Aorta (tissue), 5 donors: ENCODE measurements at places on chromosomes 7 and 10. TPM values are rescaled to one million over a fixed set of nuclear protein-coding genes. Genes with fewer than 3 reads are reported as not detected.

The DDC gene
- total RNA-seq: not detected

DNA sequence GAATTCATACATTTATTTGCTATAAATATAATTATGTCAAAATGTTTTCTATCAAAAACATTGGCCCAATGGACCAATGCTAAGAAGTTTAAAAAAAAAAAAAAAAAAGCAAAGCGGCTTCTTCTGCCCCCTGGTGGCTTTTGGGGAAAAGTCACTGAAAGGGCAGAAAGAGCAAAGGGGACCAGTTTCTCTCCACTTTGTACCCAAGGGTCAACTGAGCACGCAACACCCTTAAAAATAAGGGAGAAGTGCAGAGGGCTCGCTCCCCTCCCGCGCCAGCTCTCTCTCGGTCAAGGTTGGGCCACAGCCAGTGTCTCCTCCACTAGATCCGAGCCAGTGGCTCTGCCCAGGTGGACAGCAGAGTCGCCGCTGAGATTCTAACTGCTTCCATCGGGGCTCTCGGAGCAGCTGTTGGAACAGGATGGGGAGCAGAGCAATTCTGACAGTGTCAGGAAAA, 136.4 kb upstream of the FGFR2 start:
- no peaks in the 10 kb centered on the region for H3K36me3 ChIP-seq
- no peaks in the 10 kb centered on the region for H3K27me3 ChIP-seq
- H3K4me1 ChIP-seq: no peaks in the 10 kb centered on the region
- H3K27ac ChIP-seq: no peak overlapping the region
- DNase-seq: no peak

DNA sequence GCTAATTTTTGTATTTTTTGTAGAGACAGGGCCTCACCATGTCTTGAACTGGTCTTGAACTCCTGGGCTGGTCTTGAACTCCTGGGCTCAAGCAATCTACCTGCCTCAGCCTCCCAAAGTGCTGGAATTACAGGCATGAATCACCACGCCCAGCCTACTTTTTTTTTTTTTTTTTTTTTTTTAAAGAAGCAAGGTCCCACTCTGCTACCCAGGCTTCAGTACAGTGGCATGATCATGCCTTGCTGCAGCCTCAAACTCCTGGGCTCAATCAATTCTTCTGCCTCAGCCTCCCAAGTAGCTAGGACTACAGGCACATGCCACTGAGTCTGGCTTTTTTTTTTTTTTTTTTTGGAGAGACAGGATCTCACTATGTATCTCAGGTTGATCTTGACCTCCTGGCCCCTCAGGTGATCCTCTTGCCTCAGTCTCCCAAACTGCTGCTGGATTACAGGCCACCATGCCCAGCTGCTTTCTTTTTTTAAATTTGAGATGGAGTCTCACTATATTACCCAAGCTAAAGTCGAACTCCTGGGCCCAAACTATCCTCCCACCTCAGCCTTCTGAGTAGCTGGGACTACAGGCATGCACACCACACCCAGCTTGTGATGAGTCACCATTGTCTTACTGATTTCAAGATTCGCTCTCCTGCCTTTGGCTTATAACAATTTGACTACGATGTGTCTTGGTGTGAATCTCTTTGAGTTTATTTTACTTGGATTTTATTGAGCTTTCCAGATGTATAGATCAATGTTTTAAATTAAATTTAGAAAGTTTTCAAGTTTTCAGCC, 9.0 kb downstream of the RPEL1 start:
- no peak overlapping the region for H3K4me3 ChIP-seq
- H3K36me3 ChIP-seq: no peaks in the 10 kb centered on the region
- H3K27me3 ChIP-seq: no peaks in the 10 kb centered on the region
- H3K27ac ChIP-seq: no peak overlapping the region
- no peaks in the 10 kb centered on the region for H3K4me1 ChIP-seq

GRCh38 chr10:94036766-94037033, 43.0 kb downstream of the PLCE1 start:
- H3K4me1 ChIP-seq: no peaks in the 10 kb centered on the region
- no peaks in the 10 kb centered on the region for H3K27me3 ChIP-seq
- no peak overlapping the region for H3K4me3 ChIP-seq
- no peak for DNase-seq
- no peak overlapping the region for H3K27ac ChIP-seq

DNA sequence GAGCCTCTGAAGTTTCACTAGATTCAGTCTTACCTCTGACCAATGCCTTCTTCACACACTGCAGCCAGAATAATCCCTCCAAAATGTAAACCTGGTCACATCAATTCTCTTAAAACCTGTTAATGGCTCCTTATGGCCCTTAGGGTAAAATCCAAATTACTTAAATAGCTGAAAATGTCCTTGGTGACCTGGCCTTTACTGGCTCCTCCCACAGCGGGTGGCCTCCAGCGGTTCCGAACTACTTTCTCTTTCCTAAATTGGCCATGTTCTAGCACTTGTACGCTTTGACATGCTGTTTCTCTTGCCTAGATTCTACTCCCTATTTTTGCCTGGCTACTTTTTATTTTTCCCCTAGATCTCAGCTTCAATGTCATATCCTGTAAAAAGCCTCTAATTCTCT, 36.1 kb downstream of the AGK start:
- H3K4me3 ChIP-seq: no peak overlapping the region
- H3K4me1 ChIP-seq: no peaks in the 10 kb centered on the region
- H3K27ac ChIP-seq: no peak overlapping the region

DNA sequence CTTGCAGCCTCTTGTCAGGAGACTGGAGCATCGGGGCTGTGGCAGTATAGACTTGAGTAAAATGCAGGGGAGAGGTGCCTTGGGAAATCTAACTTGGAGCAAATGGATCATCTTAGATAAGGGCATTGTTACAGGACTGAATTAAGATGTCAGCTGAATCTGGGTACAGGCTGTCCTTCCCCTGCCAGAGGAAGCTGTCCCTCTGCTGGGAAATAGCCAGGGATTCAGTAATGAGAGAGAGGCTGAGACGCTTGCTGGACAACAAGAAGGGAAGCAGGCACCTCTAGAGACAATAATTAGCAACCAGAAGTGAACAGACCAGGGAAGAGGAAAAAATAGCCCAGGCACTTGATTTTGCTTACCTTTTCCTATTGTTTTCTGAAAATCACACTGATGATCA, 20.7 kb upstream of the RAPGEF5 start:
- no peaks in the 10 kb centered on the region for H3K27me3 ChIP-seq
- H3K4me3 ChIP-seq: no peak overlapping the region
- no peaks in the 10 kb centered on the region for H3K4me1 ChIP-seq

GRCh38 chr7:150994141-150994837, 3.5 kb downstream of the NOS3 start:
- no peak for DNase-seq
- no peak overlapping the region for H3K27ac ChIP-seq
- no peak overlapping the region for H3K4me3 ChIP-seq
- H3K27me3 ChIP-seq: peaks cover 2% of the 10 kb centered on the region
- H3K4me1 ChIP-seq: no peaks in the 10 kb centered on the region
- H3K36me3 ChIP-seq: no peaks in the 10 kb centered on the region

The MMRN2 gene
- total RNA-seq: 85.6 TPM

The IQUB gene
- 0.39 TPM for total RNA-seq

DNA sequence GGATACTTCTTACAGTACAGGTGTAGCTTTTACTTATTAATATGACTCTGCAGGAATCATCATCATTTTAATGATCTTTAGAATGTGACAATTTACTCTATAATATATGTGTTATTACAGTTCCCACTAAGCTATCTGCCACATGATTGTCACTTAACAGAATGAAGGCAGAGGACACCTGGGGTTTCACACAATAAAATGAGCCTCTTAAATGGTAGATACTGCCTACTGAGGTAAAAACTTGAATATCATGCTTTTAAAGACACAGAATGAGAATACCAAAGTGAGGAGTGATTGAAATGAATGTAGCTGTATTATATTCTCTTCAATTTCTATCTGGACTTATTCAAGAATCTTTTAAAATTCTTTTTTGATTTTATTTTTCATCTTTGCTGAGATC, 1255.3 kb upstream of the LRRN3 start:
- no peak for DNase-seq
- H3K36me3 ChIP-seq: no peaks in the 10 kb centered on the region
- no peaks in the 10 kb centered on the region for H3K27me3 ChIP-seq

- no peak for DNase-seq
- no peaks in the 10 kb centered on the region for H3K27me3 ChIP-seq
- no peaks in the 10 kb centered on the region for H3K36me3 ChIP-seq
- no peak overlapping the region for H3K27ac ChIP-seq
- no peak overlapping the region for H3K4me3 ChIP-seq
Observed at GRCh38 chr10:6177880-6178281, 24.9 kb upstream of the PFKFB3 start.

GRCh38 chr10:24723386-24723787, 300 bp downstream of the ARHGAP21 start:
- no peaks in the 10 kb centered on the region for H3K4me1 ChIP-seq
- DNase-seq: peak; percentile 62
- no peaks in the 10 kb centered on the region for H3K27me3 ChIP-seq
- H3K36me3 ChIP-seq: no peaks in the 10 kb centered on the region

GRCh38 chr7:40099837-40100236, 34.6 kb downstream of the MPLKIP start:
- no peak overlapping the region for H3K27ac ChIP-seq
- no peaks in the 10 kb centered on the region for H3K36me3 ChIP-seq
- H3K4me1 ChIP-seq: no peaks in the 10 kb centered on the region
- no peak for DNase-seq

The SORCS1 gene
- 1.4 TPM for total RNA-seq

GRCh38 chr10:101723176-101723575, 28.2 kb upstream of the FBXW4 start:
- H3K4me3 ChIP-seq: no peak overlapping the region
- no peak for DNase-seq
- H3K27me3 ChIP-seq: no peaks in the 10 kb centered on the region
- H3K4me1 ChIP-seq: no peaks in the 10 kb centered on the region
- H3K27ac ChIP-seq: no peak overlapping the region

- H3K36me3 ChIP-seq: no peaks in the 10 kb centered on the region
- peak overlapping the region; percentile 90 for H3K27ac ChIP-seq
- H3K27me3 ChIP-seq: no peaks in the 10 kb centered on the region
- DNase-seq: peak; percentile 86
- peak overlapping the region; percentile 72 for H3K4me3 ChIP-seq
Observed at GRCh38 chr7:130912862-130913638, 179.0 kb upstream of the KLF14 start.
